ENCODE measurements at places on chromosomes 7 and 10.

DNA sequence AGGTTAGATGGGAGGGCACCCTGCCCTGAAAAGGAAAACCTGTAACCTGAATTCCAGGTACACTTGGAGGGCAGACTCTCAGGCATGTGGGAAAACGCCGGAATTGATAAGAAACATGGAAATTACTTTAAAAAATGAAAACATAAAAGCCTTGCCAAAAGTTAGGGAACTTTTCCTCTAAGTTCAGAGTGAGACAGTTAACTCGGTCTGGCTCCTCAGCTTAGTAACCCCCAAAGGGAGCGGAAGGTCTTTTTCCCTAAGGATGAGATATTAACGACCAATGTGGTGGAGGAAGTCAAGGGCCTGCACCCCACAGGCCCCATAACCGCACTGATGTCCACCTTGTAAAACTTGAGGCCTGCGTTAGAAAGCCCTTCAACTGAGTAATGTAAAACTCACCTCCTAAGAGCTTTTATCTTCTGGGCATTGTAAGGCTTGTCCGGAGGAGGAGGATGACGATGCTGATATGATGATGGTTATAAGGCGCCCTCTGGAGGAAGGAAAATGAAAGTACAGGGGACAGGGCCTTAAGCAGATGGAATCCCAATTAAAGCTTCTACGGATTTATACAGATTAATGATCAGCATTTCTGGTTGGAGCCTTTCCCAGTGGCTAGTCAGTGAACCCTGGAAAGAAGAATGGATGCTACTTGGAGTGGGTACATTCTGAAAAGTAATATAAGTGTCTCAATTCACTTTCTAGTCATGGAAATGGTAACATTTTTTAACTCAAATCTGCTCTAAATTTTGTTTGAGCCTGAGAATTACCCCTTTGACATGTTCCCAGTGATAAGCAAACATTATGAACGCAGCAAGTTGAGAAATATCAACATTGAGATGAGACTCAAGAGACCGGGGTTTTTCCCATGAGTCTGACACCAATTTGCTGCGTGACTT lies 694 bp downstream of the COL1A2 start:
- no peak for DNase-seq

- no peak for DNase-seq
Observed at GRCh38 chr7:127390186-127390816, 2.2 kb downstream of the ZNF800 start.

- peak; percentile 90 for DNase-seq
Observed at GRCh38 chr10:124588736-124589490, 127.3 kb downstream of the LHPP start.

GRCh38 chr7:29362380-29362779 lies 167.8 kb downstream of the CHN2 start:
- no peak for DNase-seq

- no peak for DNase-seq
Observed at GRCh38 chr10:130193493-130194193, 57.5 kb downstream of the GLRX3 start.

- no peak for DNase-seq
Observed at GRCh38 chr7:91644256-91644655, 236.2 kb downstream of the MTERF1 start.

- no peak for DNase-seq
Observed at GRCh38 chr10:30398193-30398592, 35.8 kb upstream of the MAP3K8 start.

DNA sequence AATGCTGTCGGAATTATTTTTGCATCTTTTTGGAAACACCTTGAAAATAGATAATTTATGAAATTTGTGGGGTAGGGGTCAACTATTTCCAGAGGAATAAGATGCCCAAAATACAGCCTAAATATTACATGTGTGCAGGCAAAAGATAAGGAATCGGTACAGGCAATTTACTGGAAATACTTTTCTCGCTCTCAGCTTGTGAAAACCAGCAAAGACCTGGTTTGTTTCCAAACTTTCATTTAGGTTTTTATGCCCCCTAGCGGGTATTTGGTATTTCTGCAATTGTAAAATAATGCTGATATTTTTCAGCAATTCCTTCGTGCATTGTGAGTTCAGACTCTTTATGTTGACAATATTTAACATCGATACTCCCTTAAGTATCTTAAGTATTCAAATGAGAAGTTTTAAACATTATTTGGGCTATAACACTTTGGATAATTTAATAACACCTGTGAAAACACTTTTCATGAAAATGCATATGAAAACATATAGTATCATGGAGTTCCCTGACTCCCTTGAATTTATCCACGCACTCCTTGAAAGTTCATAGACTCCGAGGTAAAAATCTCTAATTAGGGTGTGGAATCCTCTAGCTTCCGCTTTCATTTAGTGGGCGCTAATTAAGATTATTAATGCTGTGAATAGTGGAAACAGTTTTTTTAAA lies 132.4 kb downstream of the TSPAN12 start:
- DNase-seq = no peak

- no peak for DNase-seq
Observed at GRCh38 chr10:99984211-99985034, 25.3 kb downstream of the DNMBP start.

DNA sequence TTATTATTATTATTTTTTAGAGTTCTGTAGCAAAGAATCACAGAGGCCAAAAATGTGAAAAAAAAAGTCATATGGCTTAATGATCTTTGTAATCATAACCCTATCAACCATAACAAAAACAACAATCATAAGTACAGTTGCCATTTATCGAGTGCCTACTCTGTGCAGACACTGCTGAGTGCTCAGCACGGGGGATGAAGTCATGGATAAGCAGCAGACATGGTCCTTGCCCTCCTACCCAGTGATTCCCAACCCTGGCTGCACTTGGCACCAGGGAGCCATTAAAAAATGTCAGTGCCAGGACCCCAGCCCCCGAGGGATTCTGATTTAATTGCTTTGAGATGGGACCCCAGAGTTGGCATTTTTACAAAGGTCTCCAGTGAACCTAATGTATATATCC lies 38.2 kb downstream of the ENTPD1 start:
- no peak for DNase-seq

DNA sequence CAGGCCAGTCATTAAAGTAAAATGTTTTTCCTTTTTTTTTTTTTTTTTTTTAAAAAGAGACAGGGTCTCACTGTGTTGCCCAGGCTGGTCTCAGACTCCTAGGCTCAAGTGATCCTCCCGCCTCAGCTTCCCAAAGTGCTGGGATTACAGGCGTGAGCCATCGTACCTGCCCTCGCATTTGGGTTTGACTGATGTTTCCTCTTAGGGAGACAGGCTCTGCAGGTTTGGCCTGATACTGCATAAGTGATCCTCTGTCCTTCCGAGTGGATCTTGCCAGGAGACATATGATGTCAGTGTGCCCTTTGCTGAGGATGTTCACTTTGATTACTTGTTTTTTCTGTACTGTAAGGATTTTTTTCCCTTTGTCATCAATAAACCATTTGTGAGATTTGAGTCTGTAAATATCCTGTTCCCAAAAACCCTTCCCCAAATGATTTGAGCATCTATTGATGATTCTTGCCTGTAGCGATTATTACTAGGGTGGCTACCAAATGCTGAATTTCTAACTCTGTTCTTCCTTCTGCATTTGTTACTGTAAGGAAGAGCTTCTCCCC lies 19.7 kb downstream of the LIMK1 start:
- no peak for DNase-seq
